Renal cortical epithelial cell (primary cell): ENCODE measurements at places on chromosomes 16 and 17.

- DNase-seq: no peak
Observed at GRCh38 chr17:44540246-44541084, 16.8 kb upstream of the FZD2 start.

- DNase-seq: no peak
Observed at GRCh38 chr17:79164913-79165695, 90.5 kb downstream of the ENGASE start.

- no peak for DNase-seq
Observed at GRCh38 chr16:25027281-25027680, 12.1 kb upstream of the ARHGAP17 start.

GRCh38 chr16:83899272-83899897 lies 470 bp downstream of the MLYCD start:
- DNase-seq: peak; percentile 29

DNA sequence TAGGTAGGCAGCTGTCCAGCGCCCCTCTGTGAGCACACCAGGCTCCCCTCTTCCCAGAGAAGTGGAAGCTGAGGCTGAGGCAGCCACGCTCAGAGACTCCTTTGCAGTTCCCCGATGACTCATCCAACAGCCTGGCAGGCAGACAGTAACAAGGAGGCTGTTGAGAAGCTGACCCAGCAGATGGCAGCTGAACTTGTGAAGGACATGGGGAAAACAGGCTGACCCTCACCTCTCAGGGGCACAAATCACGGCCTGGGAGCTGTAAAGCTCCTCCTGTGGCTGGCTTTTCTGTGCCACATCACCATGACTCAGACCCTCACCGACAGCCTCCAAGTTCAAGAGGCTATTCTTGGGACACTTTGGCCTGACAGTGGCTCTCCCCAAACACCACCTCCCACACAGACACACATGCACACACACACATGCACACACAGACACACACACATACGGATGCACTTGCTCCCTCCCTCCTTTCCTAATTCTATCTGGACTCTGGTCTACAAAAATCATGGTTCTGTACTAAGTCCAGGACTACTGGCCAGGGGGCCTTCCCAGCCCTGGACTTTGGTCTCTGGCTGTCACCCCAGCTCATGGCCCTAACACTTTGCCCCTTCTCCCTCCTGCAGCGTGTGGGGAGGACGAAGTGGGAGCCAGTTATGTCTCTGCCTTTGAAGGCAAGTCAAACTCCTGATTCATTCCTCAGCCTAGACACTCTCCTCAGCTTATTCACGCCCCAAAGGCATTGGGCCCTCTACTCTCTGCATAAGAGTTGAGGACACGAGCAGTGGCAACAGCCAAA lies 23.2 kb downstream of the MAP3K14 start:
- DNase-seq: peak; percentile 95

DNA sequence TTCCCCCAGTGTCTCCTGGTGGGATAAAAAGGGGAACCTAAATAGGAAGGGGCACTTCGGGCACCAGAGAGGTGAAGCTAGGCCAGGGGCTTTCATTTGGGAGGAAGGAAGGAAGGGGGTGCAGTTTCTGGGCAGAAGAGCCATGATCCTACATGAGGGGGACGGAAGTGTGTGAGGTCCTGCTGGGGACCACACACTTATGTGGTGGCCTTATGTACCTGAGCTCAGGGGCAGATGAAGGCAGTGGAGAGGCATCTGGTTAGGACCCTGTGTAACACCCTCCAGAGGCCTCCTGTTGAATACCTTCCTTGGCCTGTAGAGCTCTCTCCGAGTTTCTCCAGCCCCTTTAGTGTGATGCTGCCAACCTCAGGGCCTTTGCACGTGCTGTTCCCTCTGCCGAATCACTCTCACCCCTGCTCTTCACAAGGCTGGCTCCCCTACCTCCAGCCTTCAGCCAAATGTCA lies 21.2 kb downstream of the IGFBP4 start:
- DNase-seq: no peak

GRCh38 chr17:72022328-72023275 lies 98.2 kb upstream of the SOX9 start:
- no peak for DNase-seq

DNA sequence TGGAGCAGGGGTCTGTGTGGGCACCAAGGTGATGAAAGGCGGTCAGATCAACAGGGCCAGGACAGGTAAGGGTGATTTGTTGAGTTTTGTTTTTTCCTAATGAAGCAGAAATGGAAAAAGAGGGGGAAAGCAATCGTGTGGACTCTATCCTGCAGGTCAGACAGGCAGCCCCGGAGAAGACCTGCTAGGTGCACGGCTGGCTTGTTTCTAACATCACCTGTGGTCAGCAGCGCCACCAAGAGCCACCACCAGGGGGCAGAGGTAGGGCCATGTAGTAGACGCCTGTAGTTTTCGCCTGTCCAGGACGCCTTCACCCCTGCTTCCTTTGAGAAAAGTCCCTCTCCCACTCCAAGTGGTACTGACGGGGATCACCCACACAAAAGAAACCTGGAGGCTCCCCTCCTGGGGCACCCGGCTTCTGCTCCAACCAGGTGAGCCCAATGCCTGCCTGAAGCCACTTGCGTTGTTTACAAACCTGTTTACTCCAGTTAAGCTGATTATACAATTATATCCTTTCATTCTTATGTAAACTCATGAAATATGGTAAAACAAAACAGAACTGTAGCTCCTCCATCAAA lies 54.2 kb upstream of the SEC14L1 start:
- DNase-seq: peak; percentile 62
